ENCODE measurements at places on chromosomes 7 and 10. TPM values are rescaled to one million over a fixed set of nuclear protein-coding genes. Genes with fewer than 3 reads are reported as not detected.
A peak's percentile ranks its signal among the peaks of the same experiment; 100 is the strongest.

The CYP2C19 gene
- total RNA-seq = not detected

The VPS37D gene
- total RNA-seq = 2.3 TPM

The MRM2 gene
- 23.1 TPM for total RNA-seq

The ZNF777 gene
- 3.6 TPM for total RNA-seq

The NKX2-3 gene
- total RNA-seq = not detected

The SHH gene
- not detected for total RNA-seq

The ZPBP gene
- total RNA-seq = not detected

The ADAM8 gene
- under 0.01 TPM for total RNA-seq

The CHN2 gene
- total RNA-seq = not detected

The CTAGE8 gene
- total RNA-seq = not detected

The SPDYE2 gene
- total RNA-seq = not detected

The PIP gene
- total RNA-seq = not detected

- H3K4me3 ChIP-seq = no peak overlapping the region
- no peaks in the 10 kb centered on the region for H3K27me3 ChIP-seq
- H3K27ac ChIP-seq = no peak overlapping the region
- no peak for DNase-seq
- no peaks in the 10 kb centered on the region for H3K36me3 ChIP-seq
Measured at GRCh38 chr10:99297033-99297432, 32.1 kb upstream of the CNNM1 start.

DNA sequence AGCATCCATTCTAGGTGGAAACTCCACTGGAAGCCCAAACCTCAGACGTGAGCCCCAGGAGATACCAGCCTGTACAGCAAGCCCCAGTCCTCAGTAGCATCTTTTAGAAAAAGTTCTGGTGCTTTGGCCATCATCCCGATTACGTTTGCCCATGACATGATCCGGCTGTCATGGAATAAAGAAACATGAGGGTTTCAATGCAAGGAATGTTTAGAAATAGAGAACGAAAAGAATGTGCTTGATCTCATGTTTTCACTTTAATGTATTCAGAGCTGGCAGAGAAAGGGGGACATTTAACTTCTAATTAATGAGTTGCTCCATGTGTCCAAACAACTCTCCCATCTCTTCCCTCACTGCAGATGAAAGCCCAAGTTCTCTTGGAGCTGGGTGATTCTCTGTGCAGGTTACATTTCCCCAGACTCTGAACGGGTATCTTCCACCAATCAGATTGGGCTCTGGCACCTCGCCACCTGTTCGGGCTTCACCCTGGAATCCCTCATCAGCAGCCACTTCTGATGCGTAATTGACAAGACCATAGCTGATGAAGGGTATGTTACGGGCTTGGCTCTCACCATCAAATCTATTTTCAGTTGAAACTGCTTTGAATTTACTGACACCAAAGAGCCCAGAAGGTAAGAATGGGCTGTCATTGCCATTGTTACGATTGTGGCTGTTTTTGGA lies 165.3 kb downstream of the PLXNA4 start:
- H3K4me1 ChIP-seq = no peaks in the 10 kb centered on the region
- H3K4me3 ChIP-seq = no peak overlapping the region
- H3K27me3 ChIP-seq = no peaks in the 10 kb centered on the region
- DNase-seq = no peak

- H3K27ac ChIP-seq = no peak overlapping the region
- no peaks in the 10 kb centered on the region for H3K4me1 ChIP-seq
- no peak overlapping the region for H3K4me3 ChIP-seq
- DNase-seq = no peak
- H3K27me3 ChIP-seq = no peaks in the 10 kb centered on the region
- no peaks in the 10 kb centered on the region for H3K36me3 ChIP-seq
Measured at GRCh38 chr10:74755273-74755672, 71.1 kb upstream of the KAT6B start.

DNA sequence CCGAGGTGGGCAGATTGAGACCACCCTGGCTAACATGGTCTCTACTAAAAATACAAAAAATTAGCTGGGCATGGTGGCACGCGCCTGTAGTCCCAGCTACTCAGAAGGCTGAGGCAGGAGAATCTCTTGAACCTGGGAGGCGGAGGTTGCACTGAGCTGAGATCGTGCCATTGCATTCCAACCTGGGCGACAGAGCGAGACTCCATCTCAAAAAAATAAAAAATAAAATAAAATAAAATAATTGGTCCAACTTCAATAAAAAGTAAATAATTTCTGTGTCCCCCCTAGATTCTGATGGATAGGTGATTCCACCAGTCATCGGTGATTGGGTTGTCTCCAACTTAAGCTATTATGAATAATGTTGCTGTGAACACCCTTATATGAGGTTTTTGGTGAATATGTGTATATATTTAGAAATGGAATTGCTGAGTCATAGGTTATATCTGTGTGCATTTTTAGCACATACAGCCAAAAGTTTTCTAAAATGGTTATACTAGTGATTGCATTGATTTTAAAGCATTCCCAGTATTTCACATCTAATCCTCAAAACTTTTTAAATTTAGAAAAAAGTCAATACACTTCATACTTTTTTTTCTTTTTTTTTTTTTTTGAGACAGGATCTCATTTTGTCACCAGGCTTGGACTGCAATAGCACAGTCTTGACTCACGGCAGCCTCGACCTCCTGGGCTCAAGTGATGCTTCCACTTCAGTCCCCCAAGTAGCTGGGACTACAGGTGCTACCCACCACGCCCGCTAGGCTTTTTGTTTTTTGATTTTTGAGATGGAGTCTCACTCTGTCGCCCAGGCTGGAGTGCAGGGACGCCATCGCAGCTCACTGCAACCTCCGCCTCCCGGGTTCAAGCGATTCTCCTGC lies 13.7 kb upstream of the SRPK2 start:
- peak overlapping the region; percentile 38 for H3K27ac ChIP-seq
- H3K27me3 ChIP-seq = no peaks in the 10 kb centered on the region
- peak; percentile 55 for DNase-seq
- no peak overlapping the region for H3K4me3 ChIP-seq

GRCh38 chr10:106795619-106796018 lies 368.9 kb downstream of the SORCS1 start:
- no peaks in the 10 kb centered on the region for H3K27me3 ChIP-seq
- H3K27ac ChIP-seq = no peak overlapping the region
- no peaks in the 10 kb centered on the region for H3K36me3 ChIP-seq
- H3K4me3 ChIP-seq = no peak overlapping the region

DNA sequence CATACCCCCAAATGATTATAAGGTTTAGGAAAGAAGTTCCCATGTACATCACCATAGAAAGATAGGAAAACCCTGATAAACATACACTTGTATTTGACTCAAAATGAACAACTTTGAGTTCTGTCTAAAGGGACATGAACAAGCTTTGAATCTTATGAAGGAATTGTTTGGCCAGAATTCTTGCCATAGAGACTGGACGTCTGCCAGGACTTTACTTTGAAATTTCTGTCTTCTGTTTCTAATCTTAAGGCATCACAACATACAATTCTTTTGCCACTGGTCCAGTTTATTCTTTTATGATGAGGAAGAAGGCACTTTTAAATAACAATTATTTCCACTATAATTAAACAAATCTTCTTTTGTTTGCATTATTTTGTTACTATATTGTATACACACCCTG lies 26.2 kb upstream of the CYP26C1 start:
- H3K4me3 ChIP-seq = no peak overlapping the region
- H3K27ac ChIP-seq = no peak overlapping the region
- no peaks in the 10 kb centered on the region for H3K36me3 ChIP-seq
- peaks cover 12% of the 10 kb centered on the region for H3K4me1 ChIP-seq
- DNase-seq = no peak

GRCh38 chr7:1576521-1577253 lies 6.9 kb upstream of the PSMG3 start:
- no peak overlapping the region for H3K27ac ChIP-seq
- no peaks in the 10 kb centered on the region for H3K27me3 ChIP-seq
- no peaks in the 10 kb centered on the region for H3K36me3 ChIP-seq

DNA sequence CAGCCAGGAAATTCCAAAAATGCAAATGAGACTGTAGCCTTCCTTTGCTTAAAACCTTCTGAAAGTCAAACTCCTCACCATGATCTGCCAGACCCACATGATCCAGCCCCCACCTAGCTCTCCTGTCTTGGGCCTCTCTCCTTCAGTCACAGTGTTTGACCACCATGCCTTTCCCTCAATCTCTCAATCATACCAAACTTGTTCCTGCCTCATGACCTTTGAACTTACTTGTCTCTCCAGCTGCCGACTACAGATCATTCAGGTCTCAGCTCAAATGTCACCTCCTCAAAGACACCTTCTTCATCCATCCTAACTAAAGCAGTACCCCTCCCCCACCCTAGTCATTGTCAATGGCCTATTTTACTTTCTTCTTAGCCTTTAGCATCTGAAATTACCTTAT lies 9.3 kb upstream of the ADD3 start:
- H3K4me1 ChIP-seq = 0 out of 2 replicates have a peak, but pooled peaks cover 1% of the 10 kb centered on the region
- no peak overlapping the region for H3K4me3 ChIP-seq
- no peaks in the 10 kb centered on the region for H3K27me3 ChIP-seq
- no peak for DNase-seq
- H3K36me3 ChIP-seq = no peaks in the 10 kb centered on the region

DNA sequence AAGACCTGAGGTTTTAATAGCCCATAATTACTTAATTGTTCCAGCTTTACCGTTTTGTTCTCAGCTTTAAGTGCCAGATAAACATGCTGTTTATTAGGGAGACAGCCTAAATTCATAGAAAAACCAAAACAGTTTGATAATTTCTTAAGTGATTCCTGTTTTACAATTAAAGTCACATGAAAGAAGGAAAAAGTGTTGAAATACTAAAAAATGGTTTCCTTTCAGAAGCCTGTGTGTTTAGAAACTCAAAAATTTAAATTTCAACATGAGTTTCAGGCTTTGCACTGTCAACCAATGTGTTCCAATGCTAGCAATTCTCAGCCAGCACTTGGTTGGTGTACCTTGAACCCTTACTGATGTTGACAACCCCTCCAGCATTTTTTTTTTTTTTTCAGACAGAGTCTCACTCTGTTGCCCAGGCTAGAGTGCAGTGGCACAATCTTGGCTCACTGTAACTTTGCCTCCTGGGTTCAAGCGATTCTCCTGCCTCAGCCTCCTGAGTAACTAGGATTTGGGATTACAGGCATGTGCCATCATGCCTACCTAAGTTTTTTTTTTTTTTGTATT lies 135.3 kb downstream of the ICA1 start:
- no peak for DNase-seq
- H3K4me3 ChIP-seq = no peak overlapping the region
- H3K36me3 ChIP-seq = no peaks in the 10 kb centered on the region
- no peaks in the 10 kb centered on the region for H3K4me1 ChIP-seq
- no peak overlapping the region for H3K27ac ChIP-seq
- peaks cover 2% of the 10 kb centered on the region for H3K27me3 ChIP-seq

DNA sequence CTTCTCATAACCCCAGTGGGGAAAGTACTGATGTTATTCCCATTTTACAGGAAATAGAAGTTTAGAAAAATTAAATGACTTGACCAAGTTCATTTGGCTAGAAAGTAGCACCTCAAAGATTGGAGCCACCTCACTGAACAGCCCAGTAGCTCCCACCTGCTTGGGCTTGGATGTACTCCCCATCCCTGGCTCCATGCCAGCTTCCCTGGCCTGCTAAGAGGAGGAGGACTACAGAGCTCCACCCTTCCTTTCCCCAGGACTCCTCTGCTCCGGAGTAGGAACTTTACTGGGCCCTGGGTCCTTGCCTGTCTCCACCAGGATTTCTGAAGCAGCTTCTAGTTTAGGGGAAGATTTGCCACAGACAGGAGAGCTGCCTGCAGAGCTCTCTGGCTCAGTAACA lies 3.1 kb downstream of the HPS6 start:
- no peak for DNase-seq
- peaks cover 20% of the 10 kb centered on the region for H3K4me1 ChIP-seq
- H3K4me3 ChIP-seq = no peak overlapping the region
- peaks cover 20% of the 10 kb centered on the region for H3K36me3 ChIP-seq

DNA sequence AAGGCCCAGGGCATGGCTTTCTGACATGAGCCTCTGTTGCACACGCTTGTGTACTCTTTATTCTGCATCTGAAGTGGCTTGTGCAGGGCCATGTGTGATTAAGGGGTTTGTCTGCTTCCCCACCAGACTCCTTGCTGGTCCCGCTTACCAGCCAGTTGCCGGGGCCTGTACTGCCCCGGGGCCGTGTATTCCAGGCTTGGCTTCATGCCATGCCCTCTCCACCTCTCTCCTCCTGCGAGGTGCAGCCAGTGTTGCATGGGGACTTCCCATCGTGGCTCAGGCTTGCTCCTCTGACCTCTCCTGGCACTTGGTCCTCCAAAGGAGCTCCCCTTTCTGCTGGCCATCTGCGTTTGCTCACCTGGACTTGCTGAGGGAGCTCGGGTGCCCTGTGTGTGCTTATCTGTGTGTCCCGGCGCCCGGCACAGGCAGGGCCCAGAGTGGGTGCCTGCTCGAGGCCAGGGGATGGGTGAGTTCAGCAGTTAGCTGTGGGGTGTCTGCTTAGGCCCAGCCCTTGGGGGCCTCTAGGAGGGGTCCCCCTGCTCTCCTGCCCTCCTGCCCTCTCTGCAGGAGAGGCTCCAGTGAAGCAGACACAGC lies 11.0 kb upstream of the C10orf143 start:
- no peaks in the 10 kb centered on the region for H3K36me3 ChIP-seq
- no peaks in the 10 kb centered on the region for H3K4me1 ChIP-seq
- H3K4me3 ChIP-seq = no peak overlapping the region
- H3K27ac ChIP-seq = no peak overlapping the region

DNA sequence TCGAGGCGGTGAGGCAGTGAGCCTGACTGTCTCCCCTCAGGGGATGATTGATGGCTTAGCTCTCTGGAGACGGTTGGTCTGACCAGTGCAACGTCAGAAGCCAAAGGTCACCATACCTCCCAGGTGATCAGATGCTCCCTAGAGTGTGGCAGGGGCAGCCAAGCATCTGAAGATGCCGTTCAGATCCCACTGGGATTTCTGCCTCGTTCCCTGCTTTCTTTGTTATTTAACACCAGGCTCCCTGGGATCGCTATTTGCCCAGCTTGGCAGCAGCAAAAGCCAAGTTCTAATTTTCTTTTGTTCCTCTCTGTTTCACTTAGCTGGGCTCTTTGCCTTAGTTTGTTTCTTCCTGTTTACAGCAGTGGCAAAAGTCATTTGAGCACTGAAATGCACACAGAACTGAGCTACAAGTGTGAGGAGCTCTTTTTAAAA lies 53.5 kb upstream of the SVIL start:
- H3K27ac ChIP-seq = peak overlapping the region; percentile 10
- no peak for DNase-seq
- no peak overlapping the region for H3K4me3 ChIP-seq
- peaks cover 12% of the 10 kb centered on the region for H3K4me1 ChIP-seq
- H3K27me3 ChIP-seq = no peaks in the 10 kb centered on the region

GRCh38 chr7:16619979-16620408 lies 25.6 kb downstream of the ANKMY2 start:
- no peak overlapping the region for H3K27ac ChIP-seq
- peaks cover 5% of the 10 kb centered on the region for H3K4me1 ChIP-seq
- H3K27me3 ChIP-seq = no peaks in the 10 kb centered on the region
- peaks cover 12% of the 10 kb centered on the region for H3K36me3 ChIP-seq

DNA sequence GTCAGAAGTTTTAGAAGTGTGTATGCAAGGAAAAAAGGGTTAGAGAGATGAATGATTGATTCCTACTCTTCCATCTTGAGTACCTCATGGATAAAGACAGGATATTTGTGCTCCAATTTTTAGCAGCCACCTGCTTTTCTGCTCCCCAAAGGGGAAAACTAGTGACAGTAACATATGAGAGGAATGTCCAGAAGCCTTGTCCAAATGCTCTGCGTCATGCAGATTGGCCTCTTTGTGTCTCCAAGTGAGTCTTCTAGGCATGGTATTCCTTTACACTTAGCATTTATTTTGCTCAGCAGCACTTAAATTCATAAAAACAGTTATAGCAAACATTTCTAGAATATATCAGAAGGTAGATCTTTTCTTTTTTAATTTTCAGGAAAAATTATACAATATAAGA lies 306.8 kb downstream of the CNTNAP2 start:
- H3K27ac ChIP-seq = no peak overlapping the region
- H3K4me1 ChIP-seq = no peaks in the 10 kb centered on the region
- no peak for DNase-seq

- H3K36me3 ChIP-seq = no peaks in the 10 kb centered on the region
- DNase-seq = no peak
- no peak overlapping the region for H3K27ac ChIP-seq
- no peak overlapping the region for H3K4me3 ChIP-seq
Measured at GRCh38 chr7:31500656-31501055, 13.2 kb upstream of the ITPRID1 start.
